RKO (cell line): ENCODE measurements at places on chromosomes 7 and 10.
A peak's percentile ranks its signal among the peaks of the same experiment; 100 is the strongest.

DNA sequence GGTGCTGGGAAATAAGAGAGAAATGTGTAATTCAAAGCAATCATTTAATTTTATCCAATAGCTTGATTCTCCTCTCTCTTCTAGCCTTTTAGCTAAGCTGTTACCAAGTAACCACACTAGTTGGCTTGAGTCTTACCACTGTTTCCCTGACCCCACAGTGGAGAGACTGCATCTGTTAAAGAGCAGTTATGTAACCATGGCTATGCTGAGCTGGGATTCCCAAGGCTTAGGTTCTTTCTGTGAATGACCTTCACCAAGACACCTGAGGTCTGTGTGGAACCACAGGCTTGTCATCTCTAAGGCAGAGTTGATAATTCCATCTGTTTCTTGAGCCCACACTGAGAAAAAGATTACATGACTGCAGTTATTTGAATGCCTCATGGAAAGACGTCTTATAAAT lies 47.7 kb upstream of the ATRNL1 start:
- no peak for DNase-seq

DNA sequence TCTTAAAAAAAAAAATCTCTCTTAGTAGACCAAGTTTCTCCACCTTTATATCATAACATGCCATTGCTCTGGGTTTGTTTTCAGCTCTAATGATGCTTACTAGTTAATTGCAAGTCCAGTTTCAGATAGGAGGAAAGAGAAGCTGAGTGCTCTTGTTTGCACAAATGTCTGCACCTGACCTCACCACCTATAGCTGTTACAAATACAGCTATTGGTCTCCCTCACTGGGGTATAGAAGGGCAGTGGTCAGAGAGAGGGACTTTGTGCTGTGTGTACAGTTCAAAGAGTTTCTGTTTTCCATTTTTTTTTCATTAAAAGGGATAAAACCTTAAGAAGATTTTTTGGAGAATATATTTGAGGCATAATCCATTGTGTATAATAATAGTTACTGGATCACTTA lies 52.7 kb downstream of the TAS2R16 start:
- no peak for DNase-seq

DNA sequence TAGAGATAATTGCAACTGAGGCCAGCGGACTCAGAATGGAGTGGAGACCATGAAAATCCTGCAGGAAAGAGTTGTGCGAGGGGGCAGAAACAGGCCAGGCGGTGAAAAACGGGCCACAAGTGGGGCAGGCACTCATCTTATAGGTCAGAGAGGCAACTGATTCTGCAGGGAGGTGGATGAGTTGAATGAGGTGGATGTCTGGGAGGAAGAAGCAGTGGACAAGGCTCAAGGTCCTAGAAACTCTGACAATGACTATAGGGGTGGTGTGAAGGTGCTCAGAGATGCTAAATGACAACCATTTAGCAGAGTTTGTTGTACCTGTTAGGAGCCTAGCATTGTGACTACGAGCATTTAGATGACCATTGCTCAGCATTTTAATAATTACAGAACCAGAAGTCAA lies 33.6 kb downstream of the MBL2 start:
- DNase-seq = no peak

DNA sequence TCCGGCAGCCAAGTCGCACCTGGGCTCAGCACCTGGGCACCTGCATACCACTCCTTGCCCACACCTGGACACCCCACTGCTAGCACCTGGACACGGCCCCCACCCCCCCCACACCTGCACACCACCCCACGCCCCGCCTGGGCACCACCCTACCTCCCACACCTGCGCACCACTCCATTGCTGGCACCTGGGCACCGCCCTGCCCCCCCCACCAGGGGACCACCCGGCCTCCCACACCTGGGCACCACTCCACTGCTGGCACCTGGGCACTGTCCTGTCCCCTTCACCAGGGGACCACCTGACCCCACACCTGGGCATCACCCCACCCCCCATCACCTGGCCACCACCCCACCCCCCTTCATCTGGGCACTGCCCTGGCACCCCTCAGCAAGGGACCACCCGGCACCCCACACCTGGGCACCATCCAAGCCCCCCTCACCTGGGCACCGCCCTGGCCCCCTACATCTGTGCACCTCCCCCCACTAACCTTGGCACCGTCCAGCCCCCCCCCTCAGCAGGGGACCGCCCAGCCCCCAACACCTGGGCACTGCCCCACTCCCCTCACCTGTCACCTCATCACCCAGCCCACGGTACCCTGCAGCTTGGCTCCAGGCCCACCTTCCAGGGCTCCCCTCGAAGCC lies 33.8 kb upstream of the RNF32 start:
- no peak for DNase-seq

GRCh38 chr7:53111031-53111430 lies 75.6 kb downstream of the POM121L12 start:
- DNase-seq = no peak

DNA sequence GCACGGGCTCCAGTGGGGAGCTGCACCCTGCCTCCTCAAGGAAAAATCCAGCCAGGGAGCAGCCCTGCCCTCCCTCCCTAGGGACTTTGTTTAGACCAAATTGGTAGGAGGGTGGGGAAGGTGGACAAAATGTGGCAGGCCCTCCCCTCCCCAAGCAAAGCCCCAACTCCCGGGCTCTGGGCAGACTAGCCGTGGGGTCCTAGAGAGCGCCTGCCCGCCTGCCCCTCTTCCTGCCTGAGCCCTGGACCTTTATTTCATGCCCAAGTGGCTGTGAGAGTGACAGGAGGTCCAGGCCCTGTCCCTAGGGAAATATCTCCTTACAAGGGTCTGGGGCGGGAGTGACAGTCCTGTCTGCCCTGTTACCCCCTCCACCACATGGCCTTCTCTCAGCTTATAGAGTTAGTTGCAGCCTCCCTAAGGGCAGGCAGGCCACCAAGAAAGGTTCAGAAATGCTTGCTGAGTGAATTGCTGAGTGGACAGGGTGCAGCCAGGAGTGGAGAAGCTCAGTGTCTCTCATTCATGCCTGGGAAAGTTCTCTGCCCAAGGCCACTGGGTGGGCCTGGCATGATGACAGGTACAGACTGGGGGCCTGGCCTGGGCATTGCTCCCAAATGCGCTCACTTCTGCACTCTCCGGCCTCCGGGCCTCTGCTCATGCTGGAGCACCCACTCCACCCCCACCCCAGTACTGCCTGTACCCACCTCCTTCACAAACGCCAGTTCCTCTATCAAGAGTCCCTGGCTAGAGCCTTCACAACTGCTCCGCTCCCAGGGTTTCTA lies 25.2 kb downstream of the DNAJB12 start:
- no peak for DNase-seq

DNA sequence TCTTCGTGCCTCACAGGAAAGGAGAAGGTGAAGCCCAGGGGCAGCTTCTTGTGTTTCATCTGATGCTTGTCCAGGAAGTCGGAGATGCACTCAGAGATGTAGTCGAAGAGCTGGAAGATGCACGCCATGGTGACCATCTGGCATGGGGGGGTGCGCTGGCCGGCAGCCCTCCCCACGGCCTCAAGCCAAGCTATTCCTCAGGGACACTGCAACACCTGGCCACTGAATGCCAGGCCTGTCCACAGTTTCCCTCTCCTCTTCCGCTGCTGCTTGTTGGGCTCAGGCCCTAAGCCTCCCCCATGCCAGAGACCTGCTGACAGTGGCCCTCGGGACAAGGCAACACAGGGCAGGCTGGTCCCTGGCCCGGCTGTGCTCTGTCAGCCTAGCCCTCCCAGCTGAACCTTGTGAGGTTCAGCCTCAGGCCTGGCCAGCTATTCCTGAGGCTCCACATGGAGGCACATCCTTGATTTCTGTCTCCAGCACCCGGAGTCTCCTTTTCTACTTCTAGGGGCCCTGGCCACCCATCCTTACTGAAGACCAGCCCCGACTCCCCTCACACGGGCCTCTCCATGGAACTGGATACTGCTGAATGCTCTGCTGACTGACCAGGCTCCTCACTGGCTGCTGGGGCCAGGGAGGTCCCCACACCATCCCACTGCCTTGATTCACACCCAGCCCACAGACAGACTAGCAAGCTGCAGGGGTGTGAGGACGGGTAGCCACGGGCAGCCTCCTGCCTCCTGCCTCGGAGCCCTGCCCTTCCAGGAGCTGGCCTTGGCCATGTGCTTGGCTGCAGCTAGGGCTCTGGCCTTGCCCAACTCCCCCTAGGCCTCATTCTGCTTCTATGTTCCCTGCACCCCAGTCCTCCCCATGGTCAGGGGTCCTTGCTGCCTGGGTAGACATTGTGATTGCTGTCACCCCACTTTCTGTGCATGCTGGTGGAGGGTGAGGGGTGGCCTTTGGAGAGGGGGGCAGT lies 10.1 kb upstream of the MYL7 start:
- no peak for DNase-seq

DNA sequence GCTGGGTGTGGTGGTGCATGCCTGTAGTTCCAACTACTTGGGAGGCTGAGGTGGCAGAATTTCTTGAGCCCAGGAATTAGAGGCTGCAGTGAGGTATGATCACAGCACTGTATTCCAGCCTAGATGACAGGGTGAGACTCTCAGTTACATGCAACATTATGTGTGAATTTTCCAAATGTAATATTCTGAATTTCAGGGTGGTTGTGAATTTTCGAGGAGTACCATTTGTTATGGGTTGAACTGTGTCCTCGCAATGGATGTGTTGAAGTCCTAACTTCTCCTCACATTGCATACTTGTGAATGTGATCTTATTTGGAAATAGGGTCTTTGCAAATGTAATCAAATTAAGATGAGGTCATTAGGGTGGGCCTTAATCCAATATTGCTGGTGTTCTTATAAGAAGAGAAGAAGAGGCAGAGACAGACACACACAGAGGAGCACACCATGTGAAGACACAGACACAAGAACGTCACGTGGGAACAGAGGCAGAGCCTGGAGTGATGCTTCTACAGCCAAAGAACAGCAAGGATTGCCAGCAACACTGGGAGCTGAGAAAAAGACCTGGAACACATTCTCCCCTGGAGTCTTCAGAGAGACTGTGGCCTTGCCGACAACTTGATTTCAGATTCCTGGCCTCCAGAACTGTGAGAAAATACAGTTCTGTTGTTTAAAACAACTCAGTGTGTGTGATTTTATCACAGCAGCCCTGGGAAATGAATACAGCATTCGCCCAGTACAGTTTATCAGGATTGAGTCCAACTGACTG lies 91.9 kb downstream of the ZNF783 start:
- no peak for DNase-seq

DNA sequence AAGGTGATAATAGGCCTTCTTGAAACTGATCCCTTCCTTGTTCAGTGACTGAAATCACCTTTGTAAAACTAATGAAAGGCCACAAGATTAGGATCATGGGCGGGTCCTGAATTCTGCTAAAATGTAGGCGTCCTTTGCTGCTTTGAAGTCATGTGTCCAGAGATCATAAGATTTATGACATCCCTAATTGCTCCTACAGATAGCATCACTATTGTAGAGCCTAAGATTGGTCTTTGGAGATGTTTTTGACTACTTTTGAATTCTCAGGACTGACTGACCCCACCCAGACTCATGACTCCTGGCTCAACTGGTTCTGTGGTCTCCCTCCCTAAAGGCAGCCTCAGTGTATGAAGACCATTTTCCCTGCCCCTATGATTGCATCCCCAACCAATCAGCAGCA lies 322.6 kb upstream of the SEMA3D start:
- DNase-seq = no peak

GRCh38 chr10:1183701-1184100 lies 127.5 kb downstream of the WDR37 start:
- DNase-seq = no peak

DNA sequence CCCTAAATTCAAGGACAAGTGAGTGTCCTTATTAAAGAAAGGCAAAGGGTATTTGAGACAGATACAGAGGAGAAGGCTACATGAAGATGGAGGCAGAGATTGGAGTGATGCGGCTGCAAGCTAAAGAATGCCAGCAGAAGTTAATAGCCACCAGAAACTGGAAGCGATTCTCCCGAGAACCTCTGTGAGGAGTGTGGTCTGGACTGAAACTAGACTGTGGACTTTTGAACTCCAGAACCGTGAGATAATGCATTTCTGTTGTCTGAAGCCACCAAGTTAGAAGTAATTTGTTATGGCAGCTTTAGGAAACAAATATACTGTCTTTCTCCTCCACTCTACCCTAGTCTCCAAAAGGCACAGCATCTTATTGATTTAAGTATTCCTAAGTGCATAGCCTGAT lies 80.3 kb upstream of the CREB5 start:
- no peak for DNase-seq

- no peak for DNase-seq
Measured at GRCh38 chr7:2645274-2645868, 13.6 kb downstream of the TTYH3 start.

DNA sequence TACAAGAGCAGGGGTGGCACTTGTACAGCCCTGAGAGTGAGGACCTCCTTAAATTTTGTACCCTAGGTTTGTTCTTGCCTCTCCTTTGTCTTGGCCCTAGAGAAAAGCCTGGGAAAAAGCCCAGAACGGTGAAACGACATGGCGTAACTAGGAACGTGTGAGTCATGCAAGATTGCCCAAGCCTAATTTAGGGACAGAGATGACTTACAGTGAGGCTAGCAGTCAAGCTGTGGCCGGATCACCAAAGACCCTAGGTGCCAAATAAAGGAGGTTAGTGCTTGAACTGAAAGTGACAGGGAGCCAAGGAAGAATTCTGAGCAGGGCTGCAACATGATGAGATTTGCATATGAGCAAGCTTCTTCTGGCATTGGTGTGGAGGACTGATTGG lies 25.1 kb downstream of the TBXAS1 start:
- peak; percentile 80 for DNase-seq

DNA sequence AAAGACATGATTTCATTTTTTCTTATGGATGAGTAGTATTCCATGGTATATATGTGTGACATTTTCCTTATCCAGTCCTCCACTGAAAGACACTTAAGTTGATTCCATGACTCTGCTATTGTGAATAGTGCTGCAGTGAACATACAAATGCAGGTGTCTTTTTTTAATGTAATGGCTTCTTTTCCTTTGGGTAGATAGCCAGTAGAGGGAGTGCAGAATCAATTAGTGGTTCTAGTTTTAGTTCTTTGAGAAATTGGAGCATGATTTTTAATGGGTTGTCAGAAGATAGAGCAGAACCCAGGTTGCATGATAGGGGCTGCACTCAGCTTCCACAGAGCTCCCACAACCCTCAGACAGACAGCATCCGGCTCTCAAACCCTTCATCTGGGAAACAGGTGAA lies 152.9 kb upstream of the PLXDC2 start:
- no peak for DNase-seq

- DNase-seq = peak; percentile 83
Measured at GRCh38 chr7:74083928-74084721, 521 bp downstream of the LIMK1 start.

DNA sequence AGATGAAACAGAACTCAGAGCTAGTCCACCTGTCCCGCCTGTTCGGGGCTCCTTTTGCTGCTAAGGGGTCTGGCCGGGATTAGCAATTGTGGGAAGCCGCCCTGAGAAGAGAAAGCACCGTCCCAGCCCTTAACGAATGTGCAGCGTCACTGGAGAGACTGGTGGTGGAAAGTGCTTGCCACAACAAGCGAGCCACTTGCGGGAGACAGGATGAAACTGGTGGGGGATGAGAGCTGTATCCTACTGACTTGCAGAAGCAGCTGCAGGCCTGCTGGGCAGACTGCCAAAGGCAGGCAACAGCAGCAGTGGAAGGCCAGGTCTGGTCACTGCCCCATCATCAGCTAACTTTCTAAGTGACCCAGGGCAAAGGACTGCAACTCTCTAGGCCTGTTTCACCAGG lies 95.4 kb downstream of the FAM53B start:
- no peak for DNase-seq
